ENCODE measurements at places on chromosomes 13 and 19.

- DNase-seq = no peak
Measured at GRCh38 chr13:31663880-31664585, 75.3 kb upstream of the RXFP2 start.

GRCh38 chr13:48783181-48783630 is 129.5 kb downstream of the CYSLTR2 start:
- no peak for DNase-seq

- DNase-seq = peak; percentile 23
Measured at GRCh38 chr19:40687525-40688016, 2.9 kb downstream of the NUMBL start.

DNA sequence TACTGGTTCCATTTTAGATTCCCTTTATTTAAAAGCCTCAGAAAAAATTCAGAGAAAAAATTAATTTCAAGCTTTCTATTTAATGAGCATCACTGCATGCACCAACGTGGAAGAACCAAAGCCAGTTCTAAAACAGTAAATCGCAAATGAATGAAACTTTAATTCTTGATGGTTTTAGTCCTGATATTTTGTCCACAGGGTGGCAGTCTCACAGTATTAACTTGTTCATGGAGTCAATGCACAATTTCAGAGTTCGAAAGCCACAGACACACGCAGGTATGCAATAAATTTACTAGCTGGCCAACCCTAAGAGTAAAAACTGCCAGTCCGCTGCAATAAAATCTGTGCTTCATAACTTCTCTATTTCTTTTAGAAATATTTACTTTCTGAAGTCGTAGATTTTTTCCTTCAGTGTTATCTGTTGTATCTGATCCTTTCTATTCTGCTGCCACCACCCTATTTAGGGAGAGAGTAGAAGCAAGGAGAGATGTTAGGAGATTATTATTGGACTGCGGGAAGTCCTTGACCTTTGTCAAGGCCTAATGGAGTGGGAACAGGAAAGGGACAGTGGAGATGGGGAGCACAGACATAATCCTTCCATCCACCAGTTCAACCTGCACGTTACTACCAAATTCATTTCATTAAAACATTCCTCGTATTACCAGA is 7.0 kb upstream of the WBP4 start:
- DNase-seq = peak; percentile 37

DNA sequence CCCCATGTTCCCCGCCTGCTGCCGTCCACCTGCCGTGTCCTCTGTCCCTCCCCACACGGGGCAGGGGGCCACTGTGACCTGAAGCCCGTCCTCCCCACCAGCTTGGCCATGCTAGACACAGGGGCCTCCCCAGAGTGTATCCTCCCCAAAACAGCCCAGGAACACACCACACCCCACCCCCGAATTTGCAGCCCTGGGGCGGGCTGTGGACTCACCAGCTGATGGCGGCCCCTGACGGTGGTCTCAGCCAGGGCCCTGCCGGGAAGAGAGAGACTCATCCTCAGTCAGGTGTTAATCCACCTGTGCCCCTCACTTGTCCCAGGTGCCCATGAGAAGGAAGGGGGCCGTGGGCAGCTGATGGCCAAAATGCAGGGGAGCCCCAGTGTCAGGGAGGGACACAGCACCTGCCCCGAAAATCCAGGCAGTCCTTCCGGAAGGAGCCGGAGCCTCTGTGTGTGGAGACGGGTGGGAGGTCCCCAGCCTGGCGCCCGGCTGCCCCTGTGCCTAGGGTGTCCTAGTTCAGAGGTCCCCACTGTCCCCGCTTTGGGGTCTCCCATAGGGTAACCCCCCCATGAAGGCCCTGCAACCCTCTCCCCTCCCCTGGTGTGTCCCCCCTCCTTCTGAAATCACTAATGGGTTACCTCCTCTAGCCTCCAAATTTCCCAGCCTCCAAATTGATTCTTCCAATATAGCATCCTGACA is 39.3 kb upstream of the TCF3 start:
- no peak for DNase-seq

- no peak for DNase-seq
Measured at GRCh38 chr19:35027851-35028599, 2.2 kb upstream of the SCN1B start.

- DNase-seq = no peak
Measured at GRCh38 chr13:31037874-31038500, 105.5 kb downstream of the TEX26 start.

GRCh38 chr13:23673867-23674605 is 103.8 kb downstream of the TNFRSF19 start:
- no peak for DNase-seq

- no peak for DNase-seq
Measured at GRCh38 chr19:18848878-18849661, 17.3 kb downstream of the UPF1 start.
